ENCODE measurements at places on chromosomes 7 and 10.

- DNase-seq: no peak
These were observed 1.8 kb downstream of the TFEC start for GRCh38 chr7:116028787-116029186.

DNA sequence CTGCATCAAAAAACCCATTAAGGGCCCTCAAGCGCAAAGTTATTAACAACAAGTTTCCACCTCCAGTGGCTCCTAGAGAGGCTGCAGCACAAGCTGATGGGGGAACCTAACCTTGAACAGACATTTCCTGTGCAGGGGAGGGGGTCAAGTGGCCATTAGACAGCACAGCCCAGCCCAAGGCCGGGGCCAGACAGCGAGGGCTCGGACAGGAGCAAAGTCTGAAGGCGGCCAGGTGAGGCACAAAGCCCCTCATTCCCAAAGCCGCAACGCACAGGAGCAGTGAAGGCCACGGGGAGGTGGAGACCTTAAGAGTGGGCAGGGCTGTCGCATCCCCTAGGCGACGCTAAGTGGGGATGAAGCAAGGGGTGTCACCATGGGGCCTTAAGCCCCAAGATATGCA, 73.2 kb upstream of the ZNF746 start:
- DNase-seq: no peak

DNA sequence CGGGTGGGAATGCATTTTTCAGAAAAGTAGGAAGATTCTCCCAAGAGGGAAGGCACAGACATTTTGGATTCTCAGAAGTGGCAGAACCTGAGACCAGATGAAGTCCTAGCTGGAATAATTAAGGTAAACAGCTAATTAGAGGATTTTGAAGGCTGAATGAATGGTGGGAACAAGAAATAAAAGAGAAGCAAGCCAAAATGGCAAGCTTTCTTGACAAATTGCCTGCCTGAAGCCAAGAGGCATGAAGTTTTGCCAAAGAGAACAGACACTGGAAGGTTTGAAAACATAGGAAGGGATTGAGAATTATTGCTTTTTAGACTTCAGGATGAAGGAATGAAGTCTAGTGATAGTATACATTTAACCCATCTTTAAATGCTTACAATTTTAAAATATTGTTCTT, 115.0 kb upstream of the SEM1 start:
- DNase-seq: no peak

- no peak for DNase-seq
These were observed 11.8 kb upstream of the TFAM start for GRCh38 chr10:58373442-58373827.

DNA sequence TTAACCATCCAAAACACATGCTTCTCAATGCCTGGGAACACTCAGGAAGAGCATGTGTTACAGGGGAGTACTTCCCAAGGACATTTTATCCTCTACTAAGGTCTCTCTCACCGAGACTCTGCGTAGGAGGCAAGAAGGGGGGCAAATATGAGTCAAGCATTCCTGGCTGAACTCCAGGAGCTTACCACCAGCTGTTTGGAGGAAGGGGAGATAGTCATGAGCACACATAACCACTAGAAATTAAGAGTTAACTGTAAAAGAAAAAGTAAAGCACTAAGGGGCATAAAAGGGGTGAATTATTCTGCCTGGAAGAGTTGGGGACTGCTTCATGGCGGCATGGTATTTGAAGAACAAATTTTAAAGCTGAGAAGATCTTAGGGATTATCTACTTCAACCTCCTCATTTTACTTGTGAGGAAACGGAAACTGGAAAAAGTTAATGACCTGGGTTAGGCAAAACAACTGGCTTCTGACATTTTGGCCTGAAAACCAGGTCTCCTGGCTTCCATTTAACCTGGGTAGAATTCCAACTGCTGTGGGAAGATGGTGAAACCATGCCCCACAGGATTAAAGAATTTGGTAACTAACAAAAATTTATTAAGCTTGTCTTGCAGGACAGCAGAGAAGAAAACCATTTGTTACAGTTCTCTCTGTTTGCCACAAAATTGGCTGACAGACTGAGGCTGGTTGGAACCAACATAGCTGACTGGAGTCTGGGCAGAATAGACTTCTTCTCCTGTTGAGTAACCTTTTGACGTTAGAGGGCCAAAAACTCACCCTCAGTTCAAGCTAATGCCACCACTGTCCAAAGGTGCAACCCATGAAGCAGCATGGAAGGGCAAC, 85.5 kb downstream of the SLC25A13 start:
- no peak for DNase-seq

DNA sequence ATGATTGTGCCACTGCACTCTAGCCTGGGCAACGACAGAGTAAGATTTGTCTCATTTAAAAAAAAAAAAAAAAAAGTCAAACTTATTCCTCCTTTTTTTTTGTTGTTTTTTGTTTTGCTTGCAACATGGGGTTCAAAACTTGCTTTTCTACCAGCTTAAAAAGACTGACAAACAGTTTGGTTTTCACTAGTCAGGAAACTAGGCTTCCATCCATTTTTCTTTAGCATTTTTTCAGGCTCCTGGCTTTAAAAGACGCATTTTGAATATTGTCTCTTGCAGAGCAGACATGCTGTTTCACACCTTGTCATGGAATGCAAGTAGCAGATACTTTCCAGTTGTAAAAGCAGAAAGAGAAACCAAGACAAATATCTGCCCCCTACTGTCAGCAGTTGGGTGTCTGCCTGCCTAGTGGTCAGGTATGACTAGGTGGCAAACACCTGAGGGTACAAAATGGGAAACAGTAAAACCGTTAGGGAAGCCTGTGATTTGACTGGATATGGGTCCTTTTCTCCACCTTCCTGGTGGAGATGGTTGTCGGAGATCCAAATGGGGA, 139.9 kb downstream of the CCDC71L start:
- no peak for DNase-seq

- DNase-seq: no peak
These were observed 148.2 kb downstream of the ETV1 start for GRCh38 chr7:13841284-13841683.

DNA sequence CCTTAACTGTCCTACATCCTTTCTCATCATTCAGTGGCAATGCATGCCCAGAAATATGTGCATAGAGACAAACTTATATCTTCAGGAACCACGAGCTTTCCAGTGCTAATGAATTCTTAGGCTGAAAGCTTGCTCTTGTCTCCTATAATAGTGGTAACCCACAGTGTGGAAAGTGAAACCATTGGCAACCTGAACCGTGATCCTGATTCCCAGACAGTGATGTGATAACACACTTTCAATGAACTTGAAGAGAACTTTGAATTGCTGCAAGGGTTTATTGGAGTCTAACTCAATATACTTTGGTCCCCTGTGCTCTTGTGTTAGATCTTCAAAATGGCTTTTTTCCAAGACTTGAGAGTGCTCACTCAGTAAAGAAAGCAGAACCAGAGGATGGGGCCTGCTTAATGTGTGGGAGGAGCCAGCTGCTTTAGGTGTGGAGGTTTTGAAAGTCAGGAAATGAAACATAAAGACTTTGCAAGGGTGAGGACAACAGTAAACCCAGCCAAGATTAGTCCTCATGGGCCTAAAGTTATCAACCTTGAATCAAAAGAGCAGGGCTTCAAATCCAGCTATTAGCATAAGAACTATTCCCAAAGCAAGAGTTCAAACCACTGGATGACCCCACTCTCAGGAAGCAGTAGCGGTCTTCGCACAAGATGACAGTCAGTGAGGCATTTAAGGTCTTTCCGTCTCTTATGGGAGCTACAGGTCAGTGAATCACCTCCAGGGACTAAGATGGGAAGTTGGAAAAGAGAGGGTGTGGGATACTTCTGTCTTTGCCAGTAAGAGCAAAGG, 332.4 kb upstream of the NRP1 start:
- no peak for DNase-seq

DNA sequence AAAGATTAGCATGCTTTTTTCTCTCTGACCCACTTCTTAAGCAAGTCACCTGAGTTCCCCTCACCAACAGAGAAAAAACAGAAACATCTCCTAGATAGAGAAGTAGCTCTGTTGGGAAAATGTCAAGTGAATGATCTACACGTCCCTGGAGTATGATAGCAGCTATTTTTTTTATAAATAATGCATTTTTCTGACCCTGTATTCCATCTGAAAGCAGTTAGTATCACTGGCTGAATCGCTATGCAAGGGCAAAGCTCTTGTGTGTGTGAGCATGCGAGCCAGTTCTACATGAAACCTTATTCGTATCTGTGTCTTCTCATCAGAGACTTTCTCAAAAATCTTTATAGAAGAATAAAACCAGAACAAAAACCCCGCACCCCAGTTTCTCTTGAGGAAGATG, 8.2 kb downstream of the ANKMY2 start:
- no peak for DNase-seq

DNA sequence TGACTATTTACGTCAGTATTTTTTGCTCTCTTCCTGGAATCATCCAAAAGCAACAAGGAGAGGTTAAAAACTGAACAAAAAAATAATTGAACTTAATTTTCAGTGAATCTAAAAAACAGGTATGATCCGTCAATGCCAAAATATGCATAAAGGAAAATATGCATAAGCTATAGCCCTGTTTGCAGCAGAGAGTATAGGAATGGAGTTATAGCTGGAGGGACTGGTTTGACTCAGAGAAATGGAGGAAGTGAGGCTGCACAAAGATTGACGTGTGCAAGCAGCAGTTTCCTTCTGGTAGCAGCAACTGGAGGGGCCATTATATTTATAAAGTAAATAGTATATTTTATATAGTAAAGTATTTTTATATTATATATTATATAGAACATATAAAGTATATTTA, 37.1 kb downstream of the GNG11 start:
- no peak for DNase-seq

DNA sequence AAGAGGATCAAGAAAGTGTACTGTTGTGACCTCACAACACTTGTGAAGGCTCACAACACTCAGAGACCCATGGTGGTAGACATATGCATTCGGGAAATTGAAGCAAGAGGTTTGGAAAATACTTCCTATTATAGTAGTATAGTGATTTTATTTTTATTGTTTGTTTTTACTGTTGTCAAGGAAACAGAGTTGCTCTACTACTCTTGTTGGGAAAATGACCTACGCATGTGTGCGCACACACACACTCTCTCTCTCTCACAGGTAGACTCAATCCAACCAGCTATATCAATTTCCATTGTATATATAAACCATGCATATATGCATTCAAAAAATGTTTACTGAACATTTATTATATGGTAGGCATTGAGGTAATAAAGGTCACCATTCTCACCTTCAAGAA, 63.7 kb upstream of the PRR15 start:
- no peak for DNase-seq

DNA sequence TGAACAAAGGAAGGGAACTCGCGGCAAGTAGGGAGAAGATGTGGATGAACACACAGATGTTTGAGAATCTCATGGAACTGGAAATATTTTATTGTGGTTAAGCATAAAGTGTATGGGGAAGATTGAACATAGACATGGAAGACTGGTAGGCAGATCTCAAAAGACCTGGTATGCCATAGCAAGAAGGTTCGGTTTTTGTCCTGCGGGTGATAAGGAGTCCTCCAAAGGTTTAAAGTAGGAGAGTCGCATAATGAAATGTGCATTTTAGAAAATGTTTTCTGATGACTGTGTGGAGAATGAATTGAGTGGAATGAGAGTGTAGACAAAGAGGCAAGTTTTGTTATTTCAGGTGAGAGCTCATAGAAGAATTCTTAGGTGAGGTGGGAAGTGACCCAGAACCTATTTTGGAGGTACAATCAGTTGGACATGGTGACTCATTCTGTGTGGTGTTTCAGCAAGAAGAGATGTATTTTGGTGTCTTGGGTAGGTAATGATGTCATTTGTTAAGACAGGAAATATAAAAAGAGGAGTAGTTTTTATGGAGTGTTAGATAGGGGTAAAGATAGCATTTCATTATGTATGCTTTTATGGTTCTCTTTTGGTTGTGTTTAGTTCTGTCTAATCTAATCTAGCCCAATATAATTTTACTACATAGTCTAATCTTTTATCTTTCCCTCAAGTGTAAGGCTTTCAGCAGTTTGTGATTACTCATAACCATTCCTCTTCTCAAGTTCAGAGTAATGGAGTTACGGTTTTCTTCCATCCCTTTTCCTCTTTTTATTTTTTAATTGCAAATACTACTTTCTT, 239.2 kb downstream of the EXOC4 start:
- no peak for DNase-seq

- no peak for DNase-seq
These were observed 76.4 kb downstream of the CELF2 start for GRCh38 chr10:11093771-11094736.

All from occipital lobe (tissue), 3 donors.